Temporal lobe (tissue), 4 donors: ENCODE measurements at places on chromosomes 7 and 10. TPM values are rescaled to one million over a fixed set of nuclear protein-coding genes. Genes with fewer than 3 reads are reported as not detected.

The CDHR1 gene
- 4.2 TPM for total RNA-seq

The HMX2 gene
- total RNA-seq = not detected

The SHH gene
- total RNA-seq = 0.98 TPM

The HOXA10 gene
- not detected for total RNA-seq

The HABP2 gene
- total RNA-seq = under 0.01 TPM

The HMX3 gene
- not detected for total RNA-seq

The MMD2 gene
- 4.4 TPM for total RNA-seq

The SEMA3E gene
- total RNA-seq = 36.9 TPM

The KLF14 gene
- not detected for total RNA-seq

The SEMA4G gene
- total RNA-seq = 14.8 TPM

The WDR86 gene
- 51.1 TPM for total RNA-seq
